Panc1 (cell line): ENCODE measurements at places on chromosomes 12 and 14.

GRCh38 chr14:54329082-54329695 lies 67.6 kb upstream of the CDKN3 start:
- peak; percentile 22 for DNase-seq

DNA sequence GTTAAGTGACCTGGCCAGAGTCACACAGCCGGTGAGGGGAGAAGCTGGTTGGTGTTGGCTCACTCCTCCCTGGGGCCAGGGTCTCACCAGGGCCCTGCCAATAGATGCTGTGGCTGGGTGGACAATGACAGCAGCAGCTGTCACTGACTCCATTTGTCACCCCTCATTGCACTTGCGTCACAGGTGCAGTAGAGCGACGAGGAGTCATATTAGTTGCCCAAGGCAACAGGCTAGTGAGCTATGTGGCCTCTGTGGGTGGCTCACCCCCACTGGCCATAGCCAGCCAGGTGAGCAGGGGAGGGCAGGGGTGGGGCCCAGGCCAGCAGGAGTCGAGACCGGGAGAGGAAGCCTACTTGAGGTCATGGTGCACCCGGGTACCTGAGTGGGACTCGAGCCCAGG lies 9.7 kb downstream of the SLC25A47 start:
- DNase-seq = no peak

DNA sequence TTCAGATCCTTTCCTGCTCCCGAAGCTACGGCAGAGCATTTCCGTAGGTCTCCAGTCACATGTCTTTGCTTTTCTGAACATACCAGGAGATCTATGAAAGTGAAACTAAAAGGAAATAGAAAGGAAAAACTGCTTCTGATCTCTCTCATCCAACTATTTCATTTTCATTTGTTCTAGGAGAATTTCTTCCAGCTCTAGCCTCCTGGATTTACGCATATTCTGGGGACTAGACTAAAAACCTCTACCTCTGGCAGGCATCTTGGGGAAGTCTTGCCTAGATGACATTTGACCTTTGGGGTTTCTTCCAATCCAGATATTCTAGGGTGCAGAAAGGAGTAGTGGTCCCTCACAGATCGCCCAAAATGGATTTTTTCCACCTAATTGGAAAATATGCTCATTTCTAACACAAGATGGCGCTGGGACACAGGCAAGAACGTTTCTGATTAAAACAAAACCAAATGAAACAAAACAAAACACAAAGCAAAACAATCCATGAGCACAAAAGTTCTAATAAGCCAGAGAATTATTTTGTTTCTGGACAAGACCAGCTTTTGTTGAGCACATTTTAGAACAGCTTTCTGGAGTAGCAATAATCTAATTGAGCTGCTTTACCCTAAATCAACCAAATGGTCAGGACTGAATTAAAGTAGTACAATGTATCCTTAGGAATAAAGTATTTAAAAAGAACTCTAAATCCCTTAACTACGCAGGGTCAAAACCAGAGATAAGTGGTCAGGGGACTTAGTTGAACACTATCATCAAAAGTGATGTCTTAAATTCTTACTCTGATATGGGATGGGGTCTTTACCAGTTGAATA lies 12.3 kb upstream of the PARP11 start:
- peak; percentile 20 for DNase-seq

GRCh38 chr14:99272899-99273765 lies 1.1 kb upstream of the BCL11B start:
- no peak for DNase-seq

DNA sequence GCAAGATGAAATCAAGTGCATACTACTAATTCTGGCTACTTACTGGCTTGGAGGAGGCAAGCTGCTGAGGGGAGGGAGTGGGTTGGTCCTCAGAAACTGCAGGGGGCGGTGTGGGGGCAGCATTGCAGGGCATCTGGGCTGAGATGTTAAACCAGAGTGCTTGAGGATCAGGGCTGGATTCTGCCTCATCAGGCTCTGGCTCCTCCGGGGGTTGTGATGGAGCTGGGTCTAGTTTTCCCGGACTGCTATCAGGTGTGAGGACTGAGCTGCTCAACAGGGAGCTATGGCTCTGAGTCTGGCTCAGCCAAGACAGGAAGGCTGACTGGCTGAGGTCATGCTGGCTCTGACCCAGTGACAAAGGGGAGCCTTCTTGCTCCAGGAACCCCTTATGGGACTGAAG lies 28.6 kb downstream of the BAZ2A start:
- DNase-seq = no peak
